ENCODE measurements at places on chromosomes 5 and 9. TPM values are rescaled to one million over a fixed set of nuclear protein-coding genes. Genes with fewer than 3 reads are reported as not detected.

Gene SHOC1
- total RNA-seq: not detected

Gene C5orf58
- not detected for total RNA-seq

Gene PCDHGB5
- total RNA-seq: 0.66 TPM

Gene ESM1
- 0.27 TPM for total RNA-seq

Gene PROB1
- 5.2 TPM for total RNA-seq

Gene TRPM6
- not detected for total RNA-seq

Gene PCAT7
- not detected for total RNA-seq

Gene ADAMTSL1
- total RNA-seq: not detected

Gene SLC34A3
- not detected for total RNA-seq

Gene F2RL2
- total RNA-seq: not detected

Gene PRRX2
- total RNA-seq: 1.5 TPM

Gene ANKRD20A1
- 1.1 TPM for total RNA-seq

Gene BHMT2
- total RNA-seq: not detected

Gene ABLIM3
- not detected for total RNA-seq

Gene SPATA31D4
- not detected for total RNA-seq

Gene SPINK6
- not detected for total RNA-seq

Gene MRPL22
- total RNA-seq: 60.5 TPM

Gene TXNDC8
- not detected for total RNA-seq

Gene PCDHGA8
- 0.07 TPM for total RNA-seq

Gene APBA1
- 12.8 TPM for total RNA-seq

Gene UBE2QL1
- 0.39 TPM for total RNA-seq

Gene AOPEP
- 19.7 TPM for total RNA-seq

Gene TYRP1
- total RNA-seq: not detected

Gene GPR21
- total RNA-seq: 0.32 TPM

Gene TUSC1
- total RNA-seq: 0.32 TPM

Gene ZNF366
- total RNA-seq: not detected

Gene ANKS6
- 6.1 TPM for total RNA-seq

Gene NPR2
- 10.4 TPM for total RNA-seq

Gene LVRN
- total RNA-seq: 0.07 TPM

Gene SPATA31C2
- not detected for total RNA-seq

Gene C6
- total RNA-seq: not detected

Gene CER1
- total RNA-seq: not detected

Gene NSMF
- total RNA-seq: 30.5 TPM

Gene CDH9
- not detected for total RNA-seq

Gene CCNI2
- total RNA-seq: 62.0 TPM

Gene SCGB3A1
- not detected for total RNA-seq

Gene C9orf50
- total RNA-seq: not detected

Gene TRIM36
- 0.39 TPM for total RNA-seq

Gene PCDHGA9
- total RNA-seq: 0.27 TPM

Gene MLANA
- not detected for total RNA-seq

Gene SUSD3
- total RNA-seq: 80.6 TPM

Gene FBP2
- total RNA-seq: not detected

Gene FTMT
- not detected for total RNA-seq

Gene MIER3
- 32.0 TPM for total RNA-seq

Gene COL5A1
- 0.15 TPM for total RNA-seq

Gene CATSPER3
- total RNA-seq: 1.5 TPM

Gene ADGRD2
- total RNA-seq: not detected

Gene STPG3
- not detected for total RNA-seq
